Activated CD4-positive, alpha-beta memory T cell treated with anti-CD3 and anti-CD28 coated beads for 36 hours (primary cell): ENCODE measurements at places on chromosomes 2 and 18. TPM values are rescaled to one million over a fixed set of nuclear protein-coding genes. Genes with fewer than 3 reads are reported as not detected.

DNA sequence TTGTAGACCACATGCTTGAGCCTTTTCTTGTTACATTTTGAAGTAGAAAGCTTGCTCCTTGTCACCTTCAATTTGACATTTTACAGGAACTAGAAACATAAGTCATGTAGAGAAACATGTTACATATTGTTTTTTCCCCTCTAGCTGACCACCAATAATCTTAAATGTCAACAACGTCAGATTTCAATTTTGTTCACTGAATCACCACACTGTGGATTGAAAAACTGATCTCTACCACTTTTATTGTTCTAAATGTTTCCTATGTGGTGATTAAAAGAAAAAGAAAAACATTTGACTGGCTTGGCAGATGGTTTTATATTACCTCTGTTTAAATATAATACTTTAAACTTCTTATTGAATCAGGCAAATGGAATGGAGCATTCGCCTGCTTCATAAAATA is 87.7 kb downstream of the DSEL start:
- no peak for DNase-seq

DNA sequence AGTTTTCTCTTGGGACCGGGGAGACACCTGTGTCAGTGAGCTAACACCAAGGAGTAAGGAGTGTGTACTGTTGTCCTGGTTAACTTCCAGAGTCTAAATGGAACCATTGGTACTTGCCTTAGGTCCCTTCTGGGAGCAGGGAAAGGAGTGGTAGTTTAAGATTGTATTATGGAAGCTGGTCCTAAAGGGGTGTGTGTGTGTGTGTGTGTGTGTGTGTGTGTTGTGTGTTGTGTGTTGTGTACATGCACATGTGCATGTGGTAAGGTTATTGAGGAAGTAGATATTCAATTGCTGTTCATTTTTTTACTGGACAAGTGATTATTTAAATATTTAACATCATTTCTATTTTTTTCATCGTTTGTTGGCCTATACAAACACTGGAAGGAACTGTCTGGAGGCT is 1.4 kb downstream of the APLF start:
- DNase-seq = no peak

DNA sequence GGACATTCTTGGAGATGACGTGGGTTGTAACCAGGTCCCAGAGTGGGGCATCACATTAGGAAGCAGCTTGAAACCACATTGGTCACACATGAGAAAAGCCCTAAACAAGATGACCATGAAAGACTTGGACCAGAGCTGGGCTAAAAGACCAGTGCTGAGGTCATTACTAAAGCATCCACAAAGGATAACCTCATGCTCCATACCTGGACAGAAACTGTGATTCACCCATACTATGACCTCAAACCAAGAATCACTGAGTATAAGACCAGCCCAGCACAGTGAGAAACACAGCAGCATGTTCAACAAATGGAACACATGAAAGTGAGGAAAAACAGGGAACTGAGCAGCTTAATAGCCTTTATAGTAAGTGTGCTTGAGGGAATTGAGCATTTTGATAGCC is 635.5 kb upstream of the NETO1 start:
- no peak for DNase-seq

DNA sequence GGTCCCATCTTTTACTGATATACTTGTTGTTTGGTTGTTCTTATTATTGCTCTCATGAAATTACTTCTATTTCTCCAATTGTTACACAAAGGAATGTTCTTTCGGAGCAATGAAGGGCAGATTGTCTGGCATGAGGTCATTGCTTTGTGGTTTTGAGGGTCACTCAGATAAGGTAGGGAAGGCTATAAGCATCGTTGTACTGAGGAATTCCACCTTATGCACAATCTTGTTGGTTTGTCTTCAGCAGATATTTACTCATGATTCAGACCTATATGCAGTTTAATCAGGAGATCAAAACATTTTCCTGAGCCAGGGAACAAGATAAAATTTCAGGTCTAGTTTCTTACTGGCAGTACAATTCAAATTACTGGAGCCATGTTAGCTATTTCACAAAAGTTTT is 163.0 kb upstream of the SPHKAP start:
- DNase-seq = no peak

GRCh38 chr2:238122287-238123217 is 15.9 kb upstream of the KLHL30 start:
- no peak for DNase-seq

GRCh38 chr2:233009661-233010060 is 3.4 kb downstream of the NGEF start:
- DNase-seq = no peak

- DNase-seq = no peak
Measured at GRCh38 chr2:158544998-158545397, 88.2 kb downstream of the PKP4 start.

GRCh38 chr2:72919414-72920317 is 2.3 kb downstream of the EMX1 start:
- DNase-seq = peak; percentile 8

DNA sequence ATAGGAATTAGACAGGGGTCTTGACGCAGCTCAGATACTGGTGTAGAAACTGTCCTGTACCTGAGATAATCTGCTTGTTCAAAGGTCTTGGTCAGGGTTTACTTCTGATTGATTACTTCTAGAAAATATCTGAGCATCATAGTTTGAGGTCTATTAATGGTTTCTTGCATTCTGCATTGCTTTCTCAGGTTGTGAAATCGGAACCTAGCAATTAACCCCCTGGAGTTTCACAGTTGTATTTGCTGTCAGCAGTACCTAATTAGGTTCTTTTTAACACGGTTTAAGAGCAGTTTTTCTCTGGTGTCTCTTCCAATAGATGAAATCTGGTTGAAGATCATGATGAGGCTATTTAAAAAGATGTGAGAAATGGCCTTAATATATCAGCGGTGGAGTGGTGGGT is 428.6 kb upstream of the SYT4 start:
- DNase-seq = no peak

DNA sequence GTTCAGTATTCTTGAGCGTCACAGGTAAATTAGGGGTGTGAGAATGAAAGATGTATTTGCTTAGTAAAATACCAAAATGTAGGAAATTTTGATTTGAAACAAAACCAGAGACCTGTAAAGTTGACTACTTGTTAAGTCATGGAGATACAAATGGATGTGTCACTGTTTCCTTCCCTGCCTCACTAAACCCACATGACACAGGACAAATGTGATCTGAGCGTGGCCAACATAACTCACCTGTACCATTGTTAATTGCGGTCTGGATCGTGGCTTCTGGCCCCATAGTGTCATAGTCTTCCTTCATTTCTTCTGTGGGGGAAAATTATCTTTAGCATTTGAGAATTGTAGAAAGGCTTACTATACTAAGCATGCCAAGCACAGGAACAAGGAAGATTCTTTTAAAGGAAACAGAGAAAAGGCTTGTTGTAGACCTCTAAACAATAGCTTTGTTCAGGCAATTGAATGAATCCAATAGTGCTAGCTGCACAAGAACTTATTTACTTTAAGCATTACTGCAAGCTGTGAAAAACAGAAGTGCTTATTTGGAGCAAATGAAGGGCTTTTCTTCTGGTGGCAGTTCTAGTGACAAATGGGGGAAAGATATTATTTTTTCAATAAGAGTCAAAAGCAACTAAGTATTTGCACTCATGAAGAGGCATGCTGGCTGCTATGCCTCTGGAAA is 95.2 kb downstream of the ZEB2 start:
- peak; percentile 44 for DNase-seq

DNA sequence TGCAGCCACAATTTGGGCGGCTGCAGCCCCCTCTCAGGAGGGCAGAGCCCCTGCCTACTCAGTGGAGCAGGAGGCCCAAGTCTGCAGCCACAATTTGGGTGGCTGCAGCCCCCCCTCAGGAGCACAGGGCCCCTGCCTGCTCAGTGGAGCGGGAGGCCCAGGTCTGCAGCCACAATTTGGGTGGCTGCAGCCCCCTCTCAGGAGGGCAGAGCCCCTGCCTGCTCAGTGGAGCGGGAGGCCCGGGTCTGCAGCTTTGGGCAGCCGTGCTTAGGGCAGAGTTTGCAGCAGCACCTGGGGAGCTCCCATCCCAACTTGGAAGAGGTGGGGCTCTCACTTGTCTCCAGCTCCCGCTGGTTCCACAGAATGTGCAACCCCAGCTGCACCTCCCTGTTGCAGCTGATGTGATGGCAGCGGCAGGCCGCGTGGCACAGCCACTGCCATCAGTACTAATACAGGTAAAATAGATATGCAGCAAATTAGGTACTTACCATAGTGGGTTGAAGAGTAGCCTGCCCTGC is 99.4 kb downstream of the TWIST2 start:
- peak; percentile 4 for DNase-seq

DNA sequence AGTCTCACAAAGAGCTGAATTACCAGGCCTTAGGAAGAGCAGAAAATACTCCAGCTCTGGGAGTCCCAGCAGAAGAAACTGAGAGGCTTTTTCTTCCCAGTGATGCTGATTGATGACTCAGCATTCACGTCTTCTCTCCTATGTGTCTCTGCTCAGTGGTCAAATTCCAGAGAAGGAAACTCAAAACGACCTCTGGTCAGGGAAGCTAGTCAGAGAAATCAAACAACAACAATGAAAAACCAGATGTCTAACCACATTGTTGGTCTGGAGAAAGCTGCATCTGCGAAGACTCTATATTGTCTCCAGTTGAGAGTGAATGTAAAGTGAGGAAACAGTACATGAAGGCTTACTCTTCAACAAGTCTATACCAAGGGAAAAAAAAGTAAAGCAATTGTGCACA is 28.6 kb upstream of the CERS6 start:
- DNase-seq = no peak

DNA sequence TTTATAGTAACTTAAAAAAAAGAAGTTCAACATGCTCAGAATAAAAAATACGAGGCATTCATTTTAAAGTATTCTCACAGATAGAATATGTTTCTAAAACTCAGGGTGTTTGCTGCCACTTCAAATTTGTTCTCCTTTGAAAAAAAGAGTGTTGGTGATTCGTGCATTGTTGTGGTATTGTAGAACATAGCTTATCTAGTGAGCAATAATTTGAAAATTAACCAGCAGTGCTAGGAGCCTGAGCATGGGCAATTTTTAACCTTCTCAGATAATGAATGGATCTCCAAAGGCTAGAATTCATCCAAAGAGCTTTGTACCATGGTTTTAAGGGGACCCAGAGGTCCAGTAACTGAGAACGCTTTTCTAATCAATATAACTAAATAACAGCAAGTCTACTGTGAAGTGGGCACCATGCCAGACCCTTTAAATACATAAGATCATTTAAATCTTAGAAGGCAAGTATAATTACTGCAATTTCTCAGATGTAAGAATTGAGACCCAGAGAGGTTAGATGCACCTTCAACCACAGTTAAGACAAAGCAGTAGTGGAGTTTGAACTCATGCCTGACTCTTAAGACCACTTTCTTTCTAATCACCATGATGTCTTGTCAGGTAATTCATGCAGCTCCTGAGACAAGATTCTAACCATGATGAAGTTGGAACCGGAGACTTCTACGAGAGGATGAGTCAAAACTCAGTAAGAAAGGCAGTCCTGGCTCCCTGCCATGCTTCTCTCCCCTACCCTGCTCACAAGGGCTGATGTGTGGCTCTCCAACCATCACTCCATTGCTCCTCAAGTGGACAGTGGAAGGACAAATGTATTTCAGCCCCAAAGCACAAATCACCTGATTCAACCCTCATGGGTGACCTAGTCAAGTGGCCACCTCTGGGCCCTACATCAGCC is 3.4 kb downstream of the CYRIA start:
- no peak for DNase-seq

DNA sequence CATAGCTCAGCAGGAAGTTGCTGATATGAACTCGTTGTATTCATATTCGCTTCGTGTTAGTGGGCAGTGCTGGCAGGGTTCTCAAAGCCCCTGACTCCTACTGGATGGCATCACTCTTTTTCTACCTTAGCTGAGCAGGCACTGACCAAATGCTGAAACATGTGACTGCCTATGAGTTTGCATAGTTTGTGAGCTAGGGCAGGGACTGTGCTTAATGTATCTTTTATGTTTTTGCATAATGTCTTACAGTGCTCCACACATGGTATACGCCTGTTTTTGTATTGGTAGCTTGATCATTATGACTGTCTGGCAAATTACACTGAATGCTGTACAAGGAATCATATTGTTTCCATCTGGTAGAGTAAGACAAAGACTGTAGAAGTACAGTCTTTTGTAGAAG is 305.3 kb downstream of the PARD3B start:
- no peak for DNase-seq

DNA sequence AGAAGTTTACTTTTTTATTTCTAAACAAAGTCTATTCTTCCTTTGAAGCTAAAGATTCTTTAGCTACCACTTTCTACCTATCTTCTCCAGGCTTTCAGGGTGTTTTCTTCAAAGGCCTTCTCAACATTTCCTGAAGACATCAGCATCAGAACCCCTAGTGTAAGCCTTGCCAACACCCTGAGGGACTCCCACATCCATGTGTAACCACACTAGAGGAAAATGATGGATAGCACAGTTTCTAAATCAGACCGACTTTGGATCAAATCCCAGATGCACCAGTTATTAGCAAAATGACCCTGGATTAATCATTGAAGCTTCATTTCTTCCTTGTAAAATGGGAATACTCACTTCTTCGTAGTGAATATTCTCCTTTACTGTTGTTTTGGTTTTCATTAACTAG is 4.7 kb upstream of the TTN start:
- DNase-seq = no peak

- DNase-seq = no peak
Measured at GRCh38 chr2:139798391-139798790, 1018.2 kb upstream of the NXPH2 start.

- no peak for DNase-seq
Measured at GRCh38 chr18:23401400-23402347, 51.4 kb upstream of the RIOK3 start.

DNA sequence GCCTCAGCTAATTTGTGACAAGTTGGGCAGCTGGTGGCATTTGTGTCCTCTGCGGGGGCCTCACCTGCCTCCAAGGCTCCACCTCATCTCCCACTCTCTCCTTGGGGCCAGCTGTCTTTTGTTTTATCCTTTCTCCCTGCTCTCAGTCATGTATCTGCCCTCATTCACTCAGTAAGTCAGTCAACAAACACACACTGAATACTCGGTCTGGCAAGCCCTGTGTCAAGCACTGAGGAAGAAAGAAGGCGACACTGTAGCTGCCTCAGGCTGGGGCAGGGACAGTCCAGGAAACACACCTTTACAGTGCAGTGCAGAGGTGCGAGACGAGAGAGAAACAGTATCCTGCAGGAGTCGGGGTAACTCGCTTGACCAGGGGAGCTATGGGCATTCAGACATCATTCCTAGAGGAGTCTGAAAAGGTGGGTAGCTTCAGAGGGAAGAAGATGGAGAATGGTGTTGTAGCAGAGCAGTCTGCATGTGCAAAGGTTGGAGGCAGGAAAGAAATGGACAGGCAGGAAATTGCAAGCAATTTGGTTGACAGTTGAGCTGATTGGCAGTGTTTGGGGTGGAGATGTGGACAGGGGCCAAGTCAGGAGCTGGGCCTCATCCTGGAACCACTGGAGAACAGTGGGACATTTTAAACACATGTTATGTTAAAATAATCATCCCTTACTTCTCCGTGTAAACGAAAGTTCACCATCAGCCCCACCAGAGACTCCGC is 34.9 kb downstream of the SCTR start:
- no peak for DNase-seq

The UPP2 gene
- not detected for total RNA-seq

The COBLL1 gene
- total RNA-seq = not detected

The IHH gene
- total RNA-seq = 0.10 TPM

The PKDCC gene
- not detected for total RNA-seq

The DCDC2C gene
- not detected for total RNA-seq
